ENCODE measurements at places on chromosomes 12 and 14. TPM values are rescaled to one million over a fixed set of nuclear protein-coding genes. Genes with fewer than 3 reads are reported as not detected.

The MYF5 gene
- total RNA-seq, result not detected

The SLC7A7 gene
- 30.9 TPM for total RNA-seq

The HOXC9 gene
- total RNA-seq, result 12.1 TPM

The NUDT14 gene
- 43.9 TPM for total RNA-seq

The CAPZA3 gene
- total RNA-seq, result not detected

The ANAPC5 gene
- total RNA-seq, result 121 TPM

The COA8 gene
- total RNA-seq, result 20.2 TPM

The KLRC2 gene
- not detected for total RNA-seq

The LRRC10 gene
- not detected for total RNA-seq

The GCH1 gene
- 6.8 TPM for total RNA-seq

The ZFHX2 gene
- 0.49 TPM for total RNA-seq
